ENCODE measurements at places on chromosomes 6 and 20.
A peak's percentile ranks its signal among the peaks of the same experiment; 100 is the strongest.

DNA sequence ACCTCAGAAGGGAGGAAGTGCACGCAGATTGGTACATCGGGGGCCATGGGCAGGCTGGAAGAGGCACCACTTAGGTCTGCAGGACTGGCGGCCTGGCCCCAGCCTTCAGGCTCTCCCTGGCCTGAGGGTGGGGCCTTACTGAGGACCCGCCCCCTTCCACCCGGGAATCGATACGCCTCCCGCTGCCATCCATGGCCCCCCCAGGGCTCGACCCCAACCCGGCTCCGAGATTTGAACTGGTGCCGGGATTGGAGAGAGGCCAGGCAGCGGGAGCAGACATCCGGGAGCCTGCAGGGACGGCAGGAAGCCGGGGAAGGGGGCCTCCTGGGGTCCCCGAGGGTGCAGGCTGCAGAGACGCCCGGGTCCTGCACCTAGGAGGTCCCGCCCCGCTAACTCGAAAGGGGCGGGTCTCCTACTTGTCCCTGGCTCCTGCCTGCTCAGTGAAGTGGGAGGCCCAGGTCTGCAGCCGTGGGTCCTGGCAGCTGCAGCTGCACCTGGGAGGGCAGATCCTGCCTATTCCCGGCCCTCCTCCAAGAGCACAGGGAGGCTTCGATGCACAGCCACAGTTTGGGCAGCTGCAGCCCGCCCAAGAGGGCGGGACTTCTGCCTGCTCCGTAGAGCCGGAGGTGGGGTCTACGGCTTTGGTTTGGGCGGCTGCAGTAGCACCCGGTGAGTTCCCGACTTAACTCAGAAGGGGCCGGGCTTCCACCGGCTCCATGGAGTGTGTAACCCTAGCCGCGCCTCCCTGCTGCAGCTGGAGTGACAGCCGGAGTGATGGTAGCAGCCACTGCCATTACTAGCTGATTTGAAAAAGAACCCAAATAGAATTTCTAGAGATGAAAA lies 35.2 kb upstream of the TBC1D22B start:
- DNase-seq, result peak; percentile 74

GRCh38 chr6:145047891-145048290 lies 687.4 kb downstream of the EPM2A start:
- peak; percentile 38 for DNase-seq

GRCh38 chr20:47086316-47086715 lies 191.7 kb downstream of the EYA2 start:
- DNase-seq, result no peak

GRCh38 chr6:35906499-35906846 lies 14.4 kb downstream of the SRPK1 start:
- DNase-seq, result no peak

DNA sequence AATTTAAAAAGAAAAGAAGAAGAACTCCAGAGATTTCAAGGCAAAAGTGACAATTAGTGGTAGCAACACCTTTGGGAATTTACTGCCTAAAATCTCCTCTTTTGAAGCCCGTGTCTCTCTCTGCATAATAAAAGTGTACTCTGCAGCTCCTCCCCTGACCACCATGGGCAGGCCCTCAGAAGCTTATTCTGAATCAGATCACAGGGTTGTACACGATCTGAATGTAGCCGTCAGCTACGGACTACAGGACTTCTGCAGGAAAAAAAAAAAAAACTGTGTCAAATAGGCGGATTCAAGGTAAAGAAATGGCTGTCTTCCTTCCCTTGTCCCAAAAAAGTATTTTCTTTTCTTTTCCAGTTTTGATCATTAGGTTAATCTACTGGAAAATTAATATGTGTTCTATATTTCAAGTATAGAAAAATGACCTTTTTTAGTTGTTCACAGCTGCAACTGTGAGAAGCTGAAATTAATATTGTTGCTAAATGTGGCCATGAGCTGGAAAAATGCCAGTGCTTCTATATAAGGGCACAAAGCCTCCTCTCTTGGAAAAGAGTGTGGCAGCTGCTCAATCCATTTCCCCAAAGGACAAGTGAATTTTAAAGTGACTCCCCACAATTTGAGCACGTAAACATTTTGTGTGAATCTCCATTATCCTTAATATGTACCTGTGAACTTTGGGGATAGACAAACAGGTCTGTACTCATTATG lies 397.4 kb downstream of the C6orf118 start:
- DNase-seq, result no peak

- peak; percentile 12 for DNase-seq
Observed at GRCh38 chr20:19786311-19786710, 28.3 kb downstream of the RIN2 start.

DNA sequence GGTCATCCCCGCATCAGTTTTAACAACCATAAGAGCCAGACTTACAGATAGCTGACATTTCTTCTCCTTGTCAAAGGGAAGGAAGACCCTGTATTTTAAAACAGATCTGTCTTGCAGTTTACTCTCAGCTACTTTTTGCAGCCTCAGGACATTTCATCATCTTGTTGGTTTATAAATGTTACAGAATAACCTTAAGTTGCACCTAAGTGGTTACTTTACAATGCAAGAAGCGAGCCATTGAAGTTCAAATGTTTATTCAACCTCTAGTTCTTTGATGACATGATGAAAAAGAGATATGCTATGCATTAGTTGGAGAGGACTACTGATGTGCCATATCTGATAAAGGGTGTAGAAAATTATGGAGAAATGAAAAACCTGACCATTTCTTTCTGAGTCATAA lies 187.9 kb upstream of the COL21A1 start:
- no peak for DNase-seq

- peak; percentile 21 for DNase-seq
Observed at GRCh38 chr20:40280616-40281015, 408.4 kb downstream of the MAFB start.

DNA sequence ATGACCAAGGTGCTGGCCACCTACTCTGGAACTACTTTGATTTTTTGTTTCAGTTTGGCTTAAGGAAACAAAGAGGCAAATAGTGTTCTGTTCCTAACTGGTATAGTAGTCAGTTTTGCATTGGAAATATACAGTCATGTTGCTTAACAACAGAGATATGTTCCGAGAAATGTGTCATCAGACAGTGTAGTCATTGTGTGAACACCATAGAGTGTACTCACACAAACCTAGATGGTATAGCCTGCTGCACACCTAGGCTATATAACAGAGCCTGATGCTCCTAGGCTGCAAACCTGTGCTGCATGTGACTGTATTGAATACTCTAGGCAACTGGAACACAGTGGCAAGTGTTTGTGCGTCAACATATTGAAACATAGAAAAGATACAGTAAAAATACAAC lies 80.4 kb downstream of the ARID1B start:
- no peak for DNase-seq

GRCh38 chr20:36170542-36171215 lies 16.1 kb downstream of the EPB41L1 start:
- no peak for DNase-seq

DNA sequence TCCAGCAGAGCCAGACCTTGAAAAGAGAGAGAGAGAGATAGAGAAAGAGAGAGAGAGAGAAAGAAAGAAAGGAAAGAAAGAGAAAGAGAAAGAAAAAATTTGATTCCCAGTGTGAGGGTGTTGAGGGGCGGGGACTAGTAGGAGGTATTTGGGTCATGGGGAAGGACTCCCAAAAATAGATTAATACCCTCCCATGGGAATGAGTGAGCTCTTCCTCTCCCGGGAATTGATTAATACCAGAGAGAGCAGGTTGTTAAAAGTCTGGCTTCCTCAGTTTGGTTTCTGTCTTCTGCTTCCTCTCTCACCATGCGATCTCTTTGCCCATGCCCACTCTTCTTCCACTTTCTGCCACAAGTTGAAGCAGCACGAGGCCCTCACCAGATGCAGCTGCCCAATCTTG lies 28.8 kb upstream of the CFAP206 start:
- peak; percentile 43 for DNase-seq

DNA sequence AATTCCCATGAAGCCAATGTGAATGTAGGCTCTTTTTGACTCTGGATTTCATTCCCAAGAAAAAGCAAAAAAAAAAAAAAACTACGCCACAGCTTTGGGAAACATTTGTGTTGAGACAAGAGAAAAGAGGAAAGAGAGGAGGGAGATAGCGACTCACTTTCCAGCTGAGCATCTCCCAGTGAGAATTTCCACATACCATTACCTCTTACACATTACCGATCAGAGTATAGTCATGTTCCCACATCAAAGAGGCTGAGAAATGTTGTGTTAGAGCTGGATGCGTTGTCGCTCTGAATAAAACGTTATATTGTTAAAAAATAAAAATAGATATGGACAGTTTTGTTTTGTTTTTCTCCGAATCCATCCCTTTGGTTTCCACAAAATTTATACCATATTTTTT lies 1019.3 kb upstream of the ADGRB3 start:
- DNase-seq, result no peak

- peak; percentile 98 for DNase-seq
Observed at GRCh38 chr6:105880030-105880492, 206.1 kb upstream of the PRDM1 start.

GRCh38 chr20:57025666-57026224 lies 240.7 kb downstream of the BMP7 start:
- DNase-seq, result no peak
